ENCODE measurements at places on chromosomes 4 and X.

- no peak for DNase-seq
Observed at GRCh38 chr4:73021634-73022033, 47.9 kb downstream of the COX18 start.

DNA sequence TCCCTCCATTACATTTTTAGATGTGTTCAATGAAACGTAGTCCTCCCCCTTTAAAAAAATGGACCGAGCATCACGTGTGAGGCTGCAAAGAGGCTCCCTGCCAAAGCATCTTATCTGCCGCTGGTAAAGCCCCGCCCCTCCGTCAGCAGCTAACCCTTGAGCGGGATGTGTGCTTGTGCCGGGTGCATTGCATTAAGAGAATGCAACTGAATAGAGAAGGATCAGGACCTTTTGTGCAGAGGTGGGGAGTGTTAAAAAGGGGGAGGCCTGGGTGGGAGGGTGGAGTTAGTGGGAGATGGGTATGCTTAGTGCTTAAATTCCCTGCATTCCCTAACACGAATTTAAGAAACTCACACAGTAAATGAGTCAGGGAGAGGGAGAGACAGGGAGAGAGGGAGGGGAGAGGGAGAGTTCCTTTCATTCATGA lies 66.0 kb downstream of the TBL1X start:
- peak; percentile 91 for DNase-seq

DNA sequence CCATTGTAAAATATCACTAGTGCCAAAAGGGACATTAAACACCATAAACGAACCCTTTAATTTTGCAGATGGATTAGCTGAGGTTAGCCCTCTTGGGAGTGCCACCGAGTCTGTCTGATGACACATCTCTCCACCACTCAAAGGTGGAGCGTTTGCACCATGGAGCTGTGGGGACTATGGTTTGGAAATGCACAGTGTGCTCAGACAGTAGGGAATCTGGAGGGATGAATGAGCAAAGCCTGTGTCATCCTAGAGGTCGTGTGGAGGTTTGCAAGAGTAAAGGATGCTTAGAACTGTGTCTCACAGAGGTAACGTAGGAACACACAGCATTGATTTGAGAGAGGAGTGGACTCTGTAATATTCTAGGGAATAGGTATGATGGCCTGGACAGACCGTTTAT lies 93.7 kb downstream of the CLNK start:
- no peak for DNase-seq

- no peak for DNase-seq
Observed at GRCh38 chr4:93501244-93501643, 327.3 kb upstream of the ATOH1 start.

DNA sequence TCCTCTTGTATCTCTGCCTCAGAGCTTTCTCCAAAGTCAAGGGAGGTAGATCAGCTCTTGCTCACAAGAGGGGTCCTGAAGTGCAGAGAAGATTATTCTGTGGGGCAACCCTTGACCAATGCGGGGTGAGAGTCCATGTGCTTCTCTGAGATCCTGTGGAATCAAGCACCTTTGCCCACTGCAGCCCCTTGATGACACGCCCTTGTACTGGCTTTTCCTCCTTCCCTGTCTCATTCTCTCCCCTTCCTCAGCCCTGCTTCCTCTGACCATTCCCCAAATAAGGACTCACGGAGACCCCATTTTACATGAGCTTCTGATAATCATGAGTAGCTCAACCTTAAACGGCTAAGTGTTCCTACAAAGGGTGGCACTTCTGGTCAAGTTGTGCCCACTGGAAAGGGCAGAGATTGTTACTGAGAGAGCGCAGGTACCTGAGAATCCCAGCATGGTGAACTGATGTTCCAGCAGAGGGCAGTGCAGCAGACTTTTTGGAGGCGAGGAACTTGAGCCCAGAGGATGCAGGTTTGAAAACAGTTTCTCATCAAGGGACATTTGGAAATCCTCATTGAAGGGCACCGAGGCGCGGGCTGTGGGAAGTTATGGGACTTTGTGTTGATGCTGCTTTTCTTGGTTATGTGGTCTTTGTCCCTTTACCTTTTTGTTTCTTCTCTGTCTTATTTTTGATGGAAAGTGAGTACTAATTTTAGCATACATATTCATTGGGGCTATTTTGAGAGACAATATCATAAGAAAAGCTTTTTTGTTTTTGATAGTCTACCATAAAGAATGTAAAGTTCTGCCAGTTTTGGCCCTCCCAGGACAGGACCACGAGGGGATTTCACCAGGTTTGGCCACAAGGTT lies 201.3 kb downstream of the RBM46 start:
- peak; percentile 79 for DNase-seq

- DNase-seq: no peak
Observed at GRCh38 chrX:119604766-119605463, 1.3 kb downstream of the NKRF start.

DNA sequence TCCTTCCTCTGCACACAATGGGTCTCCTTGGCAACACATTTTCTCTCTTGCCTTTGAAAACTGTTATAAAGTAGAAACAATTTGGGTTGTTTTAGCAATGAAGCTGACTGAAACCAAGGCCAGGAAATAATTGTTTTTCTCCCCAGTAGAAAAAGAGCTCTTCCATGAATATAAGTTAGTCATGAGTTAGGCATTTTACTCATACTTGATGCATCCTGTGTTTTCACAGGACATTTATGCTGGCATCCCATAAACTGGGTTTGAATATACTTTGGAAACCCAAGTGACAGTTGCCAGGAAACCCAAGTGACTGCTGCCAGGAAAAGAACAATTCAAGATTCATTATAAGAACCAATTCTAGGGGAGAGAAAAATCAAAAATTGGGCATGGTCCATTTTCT lies 128.6 kb upstream of the NPY2R start:
- DNase-seq: no peak

GRCh38 chr4:101288365-101289145 lies 58.8 kb downstream of the PPP3CA start:
- no peak for DNase-seq

- DNase-seq: no peak
Observed at GRCh38 chr4:145281224-145281623, 100.8 kb upstream of the OTUD4 start.

DNA sequence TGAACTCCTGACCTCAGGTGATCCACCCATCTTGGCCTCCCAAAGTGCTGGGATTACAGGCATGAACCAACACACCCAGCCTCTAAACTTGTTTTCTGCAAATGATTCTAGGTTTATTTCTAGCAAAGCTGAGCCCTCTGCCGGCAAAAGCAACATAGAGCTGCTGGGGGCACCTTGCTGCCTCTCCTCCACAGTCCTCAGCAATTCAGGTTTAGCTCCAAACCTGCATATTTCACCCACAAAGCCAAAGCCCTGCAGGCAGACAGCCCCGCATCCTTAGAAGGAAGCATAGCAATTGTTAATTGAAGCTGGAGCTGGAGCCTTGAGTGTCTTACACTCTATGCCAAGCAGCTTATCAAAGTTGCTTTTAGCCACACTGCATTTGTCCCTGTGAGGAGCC lies 24.9 kb upstream of the OCIAD2 start:
- DNase-seq: no peak

DNA sequence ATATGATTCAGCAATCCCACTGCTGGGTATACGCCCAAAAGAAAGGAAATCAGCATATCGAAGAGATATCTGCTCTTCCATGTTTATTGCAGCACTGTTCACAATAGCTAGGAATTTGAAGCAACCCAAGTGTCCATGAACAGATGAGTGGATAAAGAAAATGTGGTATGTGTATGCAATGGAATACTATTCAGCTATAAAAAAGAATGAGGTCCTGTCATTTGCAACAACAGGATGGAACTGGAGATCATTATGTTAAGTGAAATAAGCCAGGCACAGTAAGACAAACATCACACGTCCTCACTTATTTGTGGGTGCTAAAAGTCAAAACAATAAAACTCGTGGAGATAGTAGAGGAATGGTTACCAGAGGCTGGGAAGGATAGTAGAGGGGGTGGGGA lies 153.8 kb upstream of the LEF1 start:
- DNase-seq: no peak

- DNase-seq: no peak
Observed at GRCh38 chrX:38607976-38608375, 46.6 kb downstream of the TSPAN7 start.

DNA sequence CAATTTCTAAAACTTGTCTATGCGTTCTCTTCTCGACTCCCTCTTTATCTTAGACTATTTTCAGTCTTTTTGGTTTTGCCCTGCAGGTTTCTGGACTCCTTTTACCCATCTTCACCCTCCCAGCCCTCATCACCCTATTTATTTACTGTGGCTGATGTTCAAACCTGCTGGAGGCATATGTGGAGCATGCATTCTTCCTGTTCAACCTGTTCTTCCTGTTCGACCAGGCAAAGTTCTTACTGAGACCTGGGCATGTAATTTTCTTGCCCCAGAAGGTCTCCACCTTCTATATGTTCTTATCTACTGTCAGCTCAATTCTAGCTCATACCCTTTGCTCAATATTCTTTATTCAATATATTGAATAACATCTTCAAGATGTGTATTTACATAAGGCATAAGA lies 69.4 kb upstream of the AGA start:
- no peak for DNase-seq

GRCh38 chr4:68346461-68346860 lies 3.4 kb downstream of the YTHDC1 start:
- DNase-seq: no peak

DNA sequence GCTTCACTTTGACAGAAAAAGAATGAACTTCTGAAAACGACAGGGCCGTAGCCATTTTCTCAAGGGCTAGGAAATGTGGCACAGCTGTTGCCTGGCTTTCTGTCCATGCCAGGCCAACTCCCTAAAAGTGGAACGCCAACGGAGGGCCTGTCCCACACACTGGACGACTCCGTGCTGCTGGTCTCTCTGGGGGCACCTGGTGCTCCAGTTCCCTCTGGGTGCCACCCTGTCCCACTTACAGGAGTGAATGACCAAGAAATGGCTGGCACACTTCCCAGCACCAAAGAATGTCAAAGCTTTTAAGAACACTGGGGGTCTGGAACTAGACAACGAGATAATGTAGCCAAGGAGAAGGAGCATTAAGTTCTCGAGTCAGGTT lies 40.9 kb downstream of the GATB start:
- no peak for DNase-seq

DNA sequence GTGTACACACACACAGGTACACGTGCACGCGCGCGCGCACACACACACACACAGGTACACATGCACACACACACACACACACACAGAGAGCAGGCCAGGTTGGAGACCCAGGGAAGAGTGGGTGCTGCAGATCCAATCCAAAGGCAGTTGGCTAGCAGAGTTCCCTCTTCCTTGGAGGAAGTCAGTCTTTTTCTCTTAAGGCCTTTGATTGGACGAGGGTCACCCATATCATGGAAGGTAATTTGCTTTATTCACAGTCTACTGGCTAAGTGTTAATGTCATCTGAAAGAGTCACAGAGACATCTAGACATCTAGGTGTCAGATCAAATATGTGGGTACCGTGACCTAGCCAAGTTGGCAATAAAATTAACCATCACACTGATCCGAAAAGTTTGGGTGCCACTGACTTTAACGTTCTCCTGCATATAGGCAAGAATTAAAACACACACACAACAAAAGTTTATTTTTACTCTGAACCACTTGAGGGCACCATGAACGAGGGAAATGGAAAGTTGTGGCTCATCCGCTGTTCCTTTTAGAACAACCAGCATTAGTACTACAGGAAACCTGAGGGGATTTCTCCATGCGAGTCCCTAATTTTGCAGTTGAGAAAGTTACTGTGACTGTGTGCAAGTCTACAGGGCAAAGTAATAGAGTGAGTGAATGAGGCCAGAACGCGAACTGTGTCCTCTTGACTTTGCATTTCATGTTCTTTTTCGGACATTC lies 66.0 kb upstream of the STOX2 start:
- DNase-seq: no peak

- DNase-seq: no peak
Observed at GRCh38 chr4:118839221-118839927, 3.4 kb upstream of the SEC24D start.

- no peak for DNase-seq
Observed at GRCh38 chr4:126448086-126448845, 1133.5 kb downstream of the FAT4 start.

DNA sequence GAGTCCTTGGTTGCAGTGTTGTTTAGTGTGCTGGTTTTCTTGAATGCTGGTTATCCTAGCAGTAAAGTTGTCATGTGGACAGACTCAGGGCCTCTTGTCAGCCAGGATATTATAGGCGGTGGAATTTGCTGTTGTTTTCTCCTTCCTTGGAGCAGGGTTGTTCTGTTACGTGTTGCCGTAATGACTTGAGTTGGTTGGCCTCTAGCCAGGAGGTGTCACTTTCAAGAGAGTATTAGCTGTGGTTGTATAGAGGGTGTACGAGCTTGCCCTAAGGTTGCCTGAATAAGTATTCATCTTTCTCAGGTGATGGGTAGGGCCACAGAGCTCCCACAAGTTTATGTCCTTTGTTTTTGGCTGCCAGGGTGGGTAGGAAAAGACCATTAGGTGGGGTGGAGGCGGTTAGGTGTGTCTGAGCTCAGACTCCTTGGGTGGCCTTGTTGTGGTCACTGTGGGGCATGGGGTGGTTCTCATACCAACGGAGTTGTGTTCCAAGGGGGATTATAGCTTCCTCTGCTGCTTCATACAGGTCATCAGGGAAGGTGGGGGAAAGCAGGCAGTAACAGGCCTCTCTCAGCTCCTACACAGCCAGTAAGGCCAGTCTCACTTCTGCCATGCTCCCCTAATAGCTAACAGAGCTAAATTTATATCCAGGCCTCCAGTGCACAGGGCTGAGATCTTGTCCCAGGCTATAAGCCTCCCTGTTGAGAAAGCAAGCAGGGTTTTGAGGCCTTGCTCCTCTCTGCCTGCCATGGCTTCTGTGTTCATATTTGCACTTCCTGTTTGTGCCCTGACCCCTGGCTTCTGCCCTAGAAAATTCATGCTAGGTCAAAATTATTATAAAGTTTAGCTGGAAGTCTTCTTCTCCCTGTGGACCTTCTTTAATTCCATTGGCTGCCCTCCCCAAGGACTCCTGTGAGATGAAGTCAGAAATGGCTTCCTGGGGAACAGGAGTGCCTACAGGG lies 594.7 kb downstream of the RAPGEF2 start:
- no peak for DNase-seq

DNA sequence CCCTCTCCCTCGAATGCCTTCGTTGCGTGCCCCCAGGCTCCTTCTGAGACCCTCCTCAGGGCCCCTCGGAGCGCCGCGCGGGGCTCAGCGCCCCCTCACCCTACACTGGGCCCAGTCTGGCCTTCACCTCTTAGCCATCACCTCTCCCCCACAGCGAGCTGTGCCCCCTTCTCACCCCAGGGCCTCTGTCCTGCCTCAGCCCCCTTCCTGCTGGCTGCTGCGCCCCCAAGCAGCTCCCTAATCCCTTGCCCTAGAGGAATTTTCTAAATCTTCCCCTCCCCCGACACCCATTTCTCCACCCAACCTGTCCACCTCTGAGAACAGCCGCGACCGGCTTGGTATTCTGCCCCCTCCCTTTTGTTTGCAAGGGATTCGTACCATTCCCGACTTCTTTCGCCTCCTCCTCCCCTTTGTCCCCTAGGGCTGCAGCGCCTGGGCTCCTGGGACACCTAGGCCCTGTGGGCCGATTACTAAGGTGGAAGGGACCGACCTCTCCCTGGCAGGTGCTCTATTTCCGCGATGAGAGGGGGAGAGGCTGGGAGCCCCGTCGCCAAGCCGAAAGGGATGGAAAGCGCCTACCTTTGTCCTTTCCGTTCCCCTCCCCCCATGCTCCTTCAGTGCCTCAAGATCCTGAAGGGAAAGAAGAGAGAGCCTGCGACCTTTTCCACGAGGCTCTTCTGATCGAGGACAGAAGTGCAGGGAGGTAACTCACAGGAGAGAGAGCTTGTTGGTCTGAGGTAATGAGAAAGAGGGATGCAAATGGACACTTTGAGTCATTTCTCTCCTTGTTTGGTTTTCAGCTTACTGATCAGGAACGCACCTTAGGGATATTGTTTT lies 10.9 kb downstream of the DLG3 start:
- DNase-seq: no peak

All from H9 (cell line).